ENCODE measurements at places on chromosomes 12 and 14.

DNA sequence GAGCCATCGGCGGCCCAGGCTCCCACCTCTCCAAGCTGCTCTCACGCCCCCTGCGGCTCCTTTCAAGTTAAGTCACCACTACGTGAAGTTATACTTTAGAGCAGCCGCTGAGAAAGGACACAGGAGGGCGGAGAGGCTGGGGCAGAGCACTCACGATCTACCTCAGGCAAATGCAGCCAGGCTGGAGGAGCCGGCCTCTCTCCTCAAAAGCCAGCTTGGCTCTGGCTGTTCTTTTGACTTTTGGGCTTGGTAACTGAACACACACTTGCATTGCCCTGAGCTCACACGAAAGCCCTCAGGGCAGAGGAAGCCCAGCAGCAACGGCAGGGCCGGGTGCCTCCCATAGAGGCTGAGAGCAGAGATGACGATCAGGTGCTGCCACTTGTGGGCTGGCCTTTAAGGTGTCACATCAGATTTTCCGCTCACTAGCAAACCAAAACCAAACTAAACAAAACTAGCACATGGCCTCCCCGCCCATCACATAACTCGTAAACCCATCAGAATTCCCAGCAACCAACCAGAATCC, 75.2 kb downstream of the PITPNM2 start:
- DNase-seq = peak; percentile 51

GRCh38 chr14:27528328-27528727, 930.5 kb upstream of the NOVA1 start:
- DNase-seq = no peak

GRCh38 chr12:122835750-122836026, 431 bp downstream of the HIP1R start:
- DNase-seq = no peak

DNA sequence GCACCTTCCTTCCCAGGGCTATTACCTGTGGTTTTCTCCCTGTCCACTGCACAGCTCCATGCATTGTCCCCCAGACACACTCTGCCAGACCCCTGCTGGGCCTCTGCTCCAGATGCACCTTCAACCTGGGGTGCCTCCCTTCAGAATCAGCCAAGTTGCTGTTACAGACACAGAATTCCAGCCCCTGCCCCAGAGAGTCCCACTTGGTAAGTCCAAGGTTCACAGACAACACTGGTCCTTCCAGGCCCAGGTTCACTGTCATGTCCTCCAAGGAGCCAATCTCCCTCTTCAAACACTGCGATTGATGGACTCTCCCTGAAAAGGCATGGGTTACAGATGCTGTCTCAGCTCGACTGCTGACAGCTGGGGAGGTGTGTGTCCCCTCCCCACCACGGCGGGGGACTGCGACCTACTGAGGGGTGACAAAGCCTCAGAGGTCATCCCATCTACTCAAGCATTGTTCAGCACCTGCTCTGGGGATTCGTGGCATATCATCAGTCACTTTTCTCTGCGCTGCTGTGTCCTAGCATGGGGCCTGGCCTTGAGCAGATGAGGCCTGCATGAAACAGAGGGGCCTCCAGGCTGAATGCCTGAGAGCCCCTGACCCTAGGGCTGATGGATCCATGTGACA, 24.3 kb downstream of the CALM1 start:
- no peak for DNase-seq

- DNase-seq = no peak
These were observed 173.8 kb upstream of the RASSF8 start for GRCh38 chr12:25784669-25785068.

- DNase-seq = no peak
These were observed 8.4 kb downstream of the AMDHD1 start for GRCh38 chr12:95951515-95951914.

DNA sequence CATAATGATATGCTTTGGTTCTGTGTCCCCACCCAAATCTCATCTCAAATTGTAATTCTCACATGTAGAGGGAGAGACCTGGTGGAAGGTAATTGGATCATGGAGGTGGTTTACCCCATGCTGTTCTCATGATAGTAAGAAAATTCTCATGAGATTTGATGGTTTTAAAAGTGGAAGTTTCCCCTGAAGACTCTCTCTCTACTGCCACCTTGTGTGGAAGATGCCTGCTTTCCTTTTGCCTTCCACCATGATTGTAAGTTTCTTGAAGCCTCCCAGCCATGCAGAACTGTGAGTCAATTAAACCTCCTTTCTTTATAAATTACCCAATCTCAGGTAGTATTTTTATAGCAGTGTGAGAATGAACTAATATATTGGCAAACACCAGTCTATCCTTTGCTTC, 260.4 kb upstream of the PPFIA2 start:
- DNase-seq = no peak

DNA sequence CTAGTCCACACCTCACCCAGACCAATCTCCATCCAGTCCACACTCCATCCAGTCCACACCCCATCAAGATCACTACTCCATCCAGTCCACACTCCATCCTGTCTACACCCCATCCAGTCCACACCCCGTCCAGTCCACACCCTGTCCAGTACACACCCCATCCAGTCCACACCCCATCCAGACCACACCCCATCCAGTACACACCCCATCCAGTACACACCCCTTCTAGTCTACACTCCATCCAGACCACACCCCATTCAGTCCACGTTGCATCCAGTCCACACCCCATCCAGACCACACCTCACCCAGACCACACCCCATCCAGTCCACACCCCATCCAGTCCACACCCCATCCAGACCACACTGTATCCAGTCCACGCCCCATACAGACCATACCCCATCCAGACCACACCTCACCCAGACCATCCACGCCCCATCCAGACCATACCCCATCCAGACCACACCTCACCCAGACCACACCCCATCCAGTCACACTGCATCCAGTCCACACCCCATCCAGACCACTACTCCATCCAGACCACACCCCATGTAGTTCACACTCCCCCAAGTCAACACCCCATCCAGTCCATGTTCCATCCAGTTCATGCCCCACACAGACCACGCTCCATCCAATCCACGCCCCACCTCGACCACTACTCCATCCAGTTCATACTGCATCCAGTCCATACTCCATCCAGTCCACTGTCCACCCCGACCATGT, 116.6 kb upstream of the RTL1 start:
- DNase-seq = no peak

DNA sequence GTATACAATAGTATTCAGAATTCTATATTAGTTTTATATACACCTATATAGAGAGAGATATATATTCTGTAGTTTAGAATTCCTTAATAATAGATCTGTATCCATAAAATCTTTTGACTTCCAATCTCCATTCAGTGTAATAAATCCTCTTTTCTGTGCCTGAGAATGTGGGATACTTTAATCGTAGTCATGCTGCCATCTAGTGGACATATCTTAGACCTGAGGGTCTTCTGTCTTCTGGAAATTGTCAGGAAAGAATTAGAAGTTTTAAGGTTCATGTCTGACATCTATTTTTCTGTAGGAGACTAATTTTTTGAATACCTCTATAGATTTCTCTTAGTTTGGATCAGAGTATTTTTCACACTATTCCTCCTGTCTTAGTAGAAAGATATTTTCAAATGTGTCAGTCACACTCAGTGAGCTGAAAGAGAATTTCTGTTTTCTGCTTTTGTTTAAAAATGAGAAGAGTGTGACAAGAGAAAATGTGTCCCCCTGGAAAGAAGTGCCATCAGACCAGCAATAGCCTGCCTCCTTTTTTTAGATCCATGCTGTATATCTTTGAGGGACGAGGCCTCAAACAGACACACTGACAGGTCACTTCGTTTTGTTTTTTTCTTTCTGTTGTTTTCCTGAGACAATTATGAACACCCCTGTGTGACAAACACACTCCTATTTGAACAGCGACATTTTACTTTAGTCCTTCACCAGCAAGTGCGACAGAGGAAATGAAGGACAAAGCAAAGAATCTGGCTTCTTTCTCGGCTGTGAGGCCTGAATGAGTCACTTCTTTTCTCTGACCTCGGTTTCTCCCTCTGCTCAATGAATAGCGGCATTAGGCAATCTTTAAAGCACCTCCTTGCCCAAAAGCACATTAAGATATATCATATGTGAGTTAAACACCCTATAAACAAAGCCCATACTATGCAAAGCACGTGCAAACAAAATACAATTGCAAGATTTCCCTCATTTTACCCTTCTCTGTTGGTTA, 96.3 kb downstream of the GALC start:
- DNase-seq = no peak

DNA sequence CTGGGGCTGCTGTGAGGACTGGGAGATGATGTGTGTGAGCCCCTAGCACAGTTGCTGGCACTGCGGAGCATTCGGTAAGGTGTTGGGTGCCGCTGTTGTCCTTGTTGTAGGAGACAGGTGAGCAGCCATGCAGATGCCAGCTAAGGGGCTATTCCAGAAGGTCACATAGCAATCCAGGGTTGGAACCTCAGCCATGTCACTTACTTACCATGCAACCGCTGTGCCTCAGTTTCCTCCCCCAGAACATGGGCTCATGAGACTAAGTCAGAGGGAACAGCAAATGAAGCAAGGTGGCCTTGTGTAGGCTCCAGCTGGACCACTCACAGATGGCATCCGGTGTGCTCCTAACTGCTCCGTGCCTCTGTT, 13.2 kb downstream of the DTX1 start:
- DNase-seq = no peak

GRCh38 chr12:27905285-27906126, 67.0 kb downstream of the PTHLH start:
- DNase-seq = no peak

DNA sequence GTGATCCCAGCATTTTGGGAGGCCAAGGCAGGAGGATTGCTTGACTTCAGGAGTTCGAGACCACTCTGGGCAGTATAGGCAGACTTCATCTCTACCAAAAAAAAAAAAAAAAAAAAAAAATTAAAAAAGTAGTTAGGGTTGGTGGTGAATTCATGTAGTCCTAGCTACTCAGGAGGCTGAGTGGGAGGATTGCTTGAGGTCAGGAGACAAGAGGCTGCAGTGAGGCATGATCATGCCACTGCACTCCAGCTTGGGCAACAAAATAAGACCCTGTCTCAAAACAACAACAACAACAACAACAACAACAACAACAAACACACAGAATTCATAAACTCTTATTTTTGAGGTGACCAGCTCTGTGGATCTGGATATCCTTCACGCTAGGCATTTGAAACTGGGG, 17.1 kb downstream of the SLC25A3 start:
- no peak for DNase-seq

GRCh38 chr12:108802101-108802961, 55.1 kb downstream of the SSH1 start:
- no peak for DNase-seq

- DNase-seq = no peak
These were observed 102.4 kb upstream of the ATF1 start for GRCh38 chr12:50661300-50662115.
